Activated CD4-positive, alpha-beta T cell treated with anti-CD3 and anti-CD28 coated beads for 4 hours (primary cell): ENCODE measurements at places on chromosomes 2 and 18.

DNA sequence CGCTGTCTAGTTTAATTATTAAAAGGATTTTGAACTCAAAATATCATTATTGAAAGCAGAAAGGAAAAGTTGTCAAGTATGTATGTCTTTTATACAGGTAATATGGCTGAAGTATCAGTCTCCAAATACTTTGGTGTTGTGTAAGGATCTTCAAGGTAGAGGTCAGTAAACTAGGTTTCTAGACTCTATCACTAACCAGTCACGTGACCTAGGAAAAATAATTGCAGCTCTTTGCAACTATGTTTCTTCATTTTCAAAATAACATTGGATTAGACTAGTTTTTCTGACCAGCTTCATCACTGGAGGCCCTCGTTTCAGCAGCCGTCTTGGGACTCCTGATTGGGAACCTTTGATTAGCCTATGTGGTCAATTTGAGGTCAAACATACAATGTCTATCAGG is 21.4 kb upstream of the MTX2 start:
- no peak for DNase-seq

DNA sequence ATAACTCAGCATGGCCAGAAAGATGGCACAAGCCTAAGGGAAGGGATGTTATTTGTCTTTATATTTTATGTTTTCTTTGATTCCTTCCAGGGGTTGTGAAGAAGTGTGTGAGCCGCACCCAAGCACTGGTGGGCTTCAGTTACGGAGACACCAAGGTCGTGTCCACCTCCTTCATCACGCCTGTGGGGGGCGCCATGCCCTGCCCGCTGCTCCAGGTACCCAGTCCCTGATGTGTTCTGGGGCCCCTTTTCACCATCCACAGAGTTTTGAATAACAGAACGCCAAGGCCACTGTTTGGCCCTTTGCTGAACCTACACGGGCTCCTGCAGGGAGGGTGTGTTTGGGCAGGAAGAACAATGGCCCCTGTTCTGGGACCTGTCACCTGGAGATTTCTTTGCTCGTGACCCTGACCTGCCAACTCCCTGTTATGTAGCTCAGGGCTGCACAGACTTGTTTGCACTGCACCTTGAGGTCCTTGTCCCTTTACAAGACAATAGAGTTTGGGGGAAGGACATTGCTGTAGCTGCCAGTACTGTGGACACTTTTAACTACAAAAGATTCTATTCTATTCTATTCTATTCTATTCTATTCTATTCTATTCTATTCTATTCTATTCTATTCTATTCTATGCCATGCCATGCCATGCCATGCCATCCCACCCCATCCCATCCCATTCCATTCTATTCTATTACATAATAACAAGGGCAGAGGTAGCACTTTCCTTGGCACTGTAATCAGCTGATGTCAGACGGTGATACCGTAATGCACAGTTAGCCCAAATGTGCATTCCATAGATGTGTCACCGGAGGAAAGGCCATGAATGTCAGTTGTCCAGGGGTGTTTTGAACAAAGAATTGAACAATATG is 48.2 kb upstream of the CNGA3 start:
- no peak for DNase-seq

DNA sequence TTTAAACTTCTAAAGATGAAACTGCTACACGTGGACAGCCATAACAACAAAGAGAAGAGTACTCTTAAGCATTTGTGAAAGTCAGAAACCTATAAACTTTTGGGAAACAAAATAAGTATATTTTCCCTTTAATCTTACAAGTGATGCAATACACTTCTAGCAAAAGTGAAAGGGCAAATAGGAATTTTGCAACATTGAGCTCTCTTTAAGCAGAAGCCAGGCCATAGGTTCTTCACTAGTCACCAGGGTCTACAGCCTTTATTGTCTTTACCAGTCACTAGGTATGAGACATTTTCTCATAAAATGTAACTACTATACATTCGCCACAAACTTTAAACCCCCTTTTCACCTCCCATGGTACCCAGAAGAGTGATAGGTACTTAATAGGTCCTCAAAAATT is 37.5 kb downstream of the SCN1A start:
- no peak for DNase-seq

- DNase-seq, result no peak
Measured at GRCh38 chr2:47664817-47665216, 118.1 kb upstream of the MSH6 start.

- DNase-seq, result no peak
Measured at GRCh38 chr2:10157293-10157692, 34.8 kb downstream of the RRM2 start.

GRCh38 chr18:58953627-58954026 is 89.0 kb downstream of the ZNF532 start:
- no peak for DNase-seq

DNA sequence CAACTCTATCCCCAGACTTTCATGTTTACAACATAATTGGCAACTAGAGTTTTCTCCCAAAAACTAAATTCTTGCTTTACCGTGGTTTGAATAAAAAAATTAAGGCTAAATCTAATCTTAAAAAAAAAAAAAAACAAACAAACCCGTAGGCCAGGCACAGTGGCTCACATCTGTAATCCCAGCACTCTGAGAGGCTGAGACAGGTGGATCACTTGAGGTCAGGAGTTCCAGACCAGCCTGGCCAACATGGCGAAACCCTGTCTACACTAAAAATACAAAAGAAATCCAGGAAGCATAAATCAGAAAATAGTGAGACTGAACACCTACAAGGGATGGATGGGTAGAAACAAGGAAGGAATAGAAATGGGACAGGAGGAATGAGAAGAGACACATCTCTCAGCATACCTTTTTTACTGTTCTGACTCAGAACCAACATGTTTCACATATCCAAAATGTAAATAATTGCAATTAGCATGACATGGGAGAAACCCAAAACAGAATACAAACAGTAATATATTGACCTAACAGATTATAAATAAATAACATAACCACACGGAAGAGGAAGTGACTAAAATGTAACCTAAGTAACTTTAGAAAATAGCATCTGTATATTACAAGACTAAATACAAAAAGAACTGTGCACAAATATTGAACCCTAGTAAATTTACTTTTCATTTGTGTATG is 17.5 kb downstream of the MGAT4A start:
- no peak for DNase-seq

DNA sequence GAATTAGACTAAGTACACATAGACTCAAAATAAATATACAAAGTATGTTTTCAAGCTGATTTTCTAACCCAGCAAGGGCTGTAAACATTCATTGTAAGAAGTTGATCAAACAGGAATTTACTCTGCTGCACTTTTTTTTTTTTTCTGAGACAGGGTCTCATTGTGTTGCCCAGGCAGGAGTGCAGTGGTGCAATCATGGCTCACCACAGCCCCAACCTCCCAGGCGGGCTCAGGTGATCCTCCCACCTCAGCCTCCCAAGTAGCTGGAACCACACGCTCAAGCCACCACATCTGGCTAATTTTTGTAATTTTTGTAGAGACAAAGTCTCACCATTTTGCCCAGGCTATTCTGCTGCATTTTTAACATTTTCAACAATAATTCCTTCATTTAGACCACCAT is 8.3 kb upstream of the CFLAR start:
- DNase-seq, result no peak

DNA sequence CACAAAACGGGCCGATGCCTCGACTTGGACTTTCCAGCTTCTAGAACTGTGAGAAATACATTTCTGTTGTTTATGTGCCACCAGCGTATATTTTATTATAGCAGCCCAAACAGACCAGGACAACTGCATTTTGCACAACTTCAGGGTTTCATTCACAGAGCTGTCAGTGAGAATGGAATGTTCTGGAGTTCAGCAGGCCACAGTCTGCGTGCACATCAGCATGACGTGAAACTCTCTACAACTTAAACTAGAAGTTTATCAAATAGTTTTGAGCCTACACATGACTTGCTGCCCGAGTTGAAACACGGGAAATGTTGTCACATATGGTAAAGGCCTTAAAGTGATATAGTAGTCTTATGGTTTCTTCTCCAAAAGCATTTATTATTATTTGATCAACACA is 3.9 kb upstream of the TRIB2 start:
- DNase-seq, result no peak

GRCh38 chr18:1104181-1104881 is 199.7 kb downstream of the ADCYAP1 start:
- no peak for DNase-seq

DNA sequence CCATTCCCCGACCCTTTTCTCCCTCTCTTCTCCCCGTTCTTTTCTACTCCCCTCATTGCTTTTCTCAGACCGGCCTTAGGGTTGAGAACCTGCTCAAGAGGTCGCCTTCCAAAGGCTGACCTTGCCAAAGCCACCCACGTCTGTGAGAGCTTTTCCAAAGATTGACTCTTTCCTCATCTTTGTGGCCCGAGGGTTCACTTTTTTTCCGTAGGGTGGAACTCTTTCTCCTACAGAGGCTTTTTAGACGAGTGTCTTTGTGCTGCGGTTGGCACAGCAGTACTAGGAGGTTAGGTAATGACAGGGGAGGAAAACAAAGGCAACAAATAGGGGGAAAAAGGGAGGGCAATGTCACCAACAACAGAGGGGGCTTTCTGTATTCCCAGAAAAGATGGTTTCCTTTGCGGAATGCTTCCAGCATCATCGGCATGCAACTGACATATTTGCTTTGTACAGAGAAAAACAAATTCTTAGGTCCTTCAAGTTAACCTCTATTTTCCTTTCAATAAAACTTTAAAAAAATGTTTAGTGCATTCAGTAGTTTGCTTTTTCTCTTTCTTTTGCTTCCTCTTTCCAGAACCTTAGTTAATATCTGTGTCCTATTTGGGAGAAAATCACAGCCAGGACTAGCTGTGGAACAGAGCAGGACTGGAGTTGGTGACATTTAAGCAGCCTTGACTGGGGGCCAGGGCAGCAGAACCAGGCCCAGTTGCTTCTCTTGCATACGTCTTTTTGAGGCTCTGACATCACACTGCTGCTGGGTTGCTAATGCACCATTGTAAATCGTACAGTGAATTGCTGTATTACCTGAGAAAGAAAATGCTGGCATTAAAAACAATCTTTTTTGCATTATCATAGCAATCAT is 188.1 kb upstream of the FANCL start:
- DNase-seq, result no peak

DNA sequence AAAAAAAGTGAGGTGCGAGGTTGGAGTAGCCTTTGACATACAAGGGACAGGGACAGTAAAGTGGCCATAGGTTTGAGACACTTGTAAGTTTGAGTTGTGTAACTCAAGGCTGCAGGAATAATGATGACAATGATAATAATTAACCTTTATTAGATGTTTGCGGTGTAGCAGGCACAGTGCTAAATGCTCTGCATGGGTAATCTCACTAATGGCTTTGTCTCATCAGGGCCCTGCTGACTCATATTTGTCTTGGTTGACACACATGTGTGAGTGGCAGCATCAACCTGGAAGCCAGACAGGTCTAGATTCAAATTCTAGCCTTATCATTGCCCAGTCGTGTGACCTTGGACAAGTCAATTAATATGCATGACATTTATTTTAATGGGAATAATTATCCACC is 126.2 kb downstream of the FSHR start:
- DNase-seq, result no peak

- DNase-seq, result no peak
Measured at GRCh38 chr2:33873076-33873605, 274.0 kb upstream of the FAM98A start.

- DNase-seq, result no peak
Measured at GRCh38 chr18:10121786-10122515, 208.1 kb downstream of the VAPA start.

- DNase-seq, result no peak
Measured at GRCh38 chr2:100615471-100615870, 52.7 kb downstream of the PDCL3 start.

GRCh38 chr2:119005051-119005450 is 63.1 kb downstream of the MARCO start:
- DNase-seq, result no peak

DNA sequence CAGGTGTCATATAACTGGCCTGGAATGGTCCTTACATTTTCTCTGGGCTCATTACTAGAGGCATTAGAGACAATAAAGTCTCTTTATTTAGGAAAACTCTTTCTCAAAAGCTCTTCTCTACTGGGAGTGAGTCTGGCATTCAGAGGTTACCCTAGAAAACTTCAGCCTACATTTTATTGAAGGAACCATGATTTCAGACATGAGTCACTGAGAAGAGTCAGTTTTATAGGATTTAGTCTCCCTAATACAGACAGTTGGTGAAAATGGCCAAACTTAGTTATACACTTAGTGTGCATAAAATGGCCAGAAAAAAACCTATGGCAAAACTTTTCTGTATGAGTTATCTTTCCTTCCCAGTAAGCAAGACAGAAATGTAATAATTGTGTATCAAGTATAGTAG is 689.4 kb downstream of the ZEB2 start:
- no peak for DNase-seq

- no peak for DNase-seq
Measured at GRCh38 chr18:36888778-36889177, 59.9 kb downstream of the KIAA1328 start.

DNA sequence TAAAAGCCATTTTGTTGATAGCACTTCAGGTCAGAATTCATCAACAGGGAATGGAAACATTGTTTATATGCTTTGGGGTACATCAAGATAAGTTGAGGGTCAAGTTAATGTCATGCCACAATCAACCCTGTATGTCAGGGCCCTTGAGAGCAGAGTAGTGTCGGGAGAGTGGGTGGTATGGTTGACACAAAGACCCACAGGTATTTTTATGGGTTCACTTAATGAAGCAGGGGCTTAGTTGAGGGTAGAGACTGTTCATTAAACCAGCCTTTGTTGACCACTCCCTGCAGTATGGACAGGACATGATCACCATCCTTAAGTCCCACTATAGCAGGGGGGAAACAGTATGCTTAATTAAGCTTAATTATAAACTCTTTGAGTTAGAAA is 5.7 kb downstream of the RPL37A start:
- no peak for DNase-seq

DNA sequence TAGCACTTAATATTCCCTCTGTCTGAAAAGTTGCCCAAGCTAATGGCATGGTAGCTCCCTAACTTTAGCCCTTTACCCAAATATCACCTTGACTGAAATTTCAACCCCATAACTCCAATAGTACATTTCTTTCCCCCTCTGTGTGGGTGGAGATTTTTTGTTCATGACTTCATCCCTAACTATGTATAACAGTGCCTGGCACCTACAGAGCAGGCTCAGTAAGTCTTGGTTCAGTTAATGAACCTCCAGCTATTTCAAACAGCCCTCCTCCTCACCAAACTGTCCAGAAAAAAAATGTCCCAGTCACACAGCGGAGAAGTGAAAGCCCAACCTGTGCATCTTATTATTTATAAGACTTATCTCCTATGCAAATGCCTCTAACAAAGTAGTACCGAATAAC is 18.6 kb downstream of the BUB1 start:
- DNase-seq, result no peak

DNA sequence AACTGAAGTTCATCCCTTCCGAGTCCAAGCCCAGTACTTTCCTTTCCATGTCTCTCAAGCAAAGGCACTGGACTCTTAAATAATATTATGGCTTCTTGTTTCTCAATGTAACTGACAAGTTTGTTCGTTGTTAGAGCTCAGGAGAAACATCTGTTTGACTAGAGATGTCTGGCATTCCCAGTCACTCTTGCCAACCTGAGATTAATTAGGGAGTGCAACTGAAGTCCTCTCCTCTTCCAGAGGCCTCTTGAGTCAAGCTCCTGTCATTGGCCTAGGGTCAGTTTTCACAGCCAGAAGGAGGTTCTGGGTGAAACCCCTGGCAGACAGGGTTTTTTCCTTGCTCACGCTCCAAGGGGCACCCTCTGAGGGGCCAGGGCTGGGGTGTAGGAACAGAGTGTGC is 196.1 kb downstream of the AGPS start:
- DNase-seq, result no peak

GRCh38 chr2:182858671-182859070 is 7.8 kb downstream of the FRZB start:
- no peak for DNase-seq
